ENCODE measurements at places on chromosomes 6 and 20.
A peak's percentile ranks its signal among the peaks of the same experiment; 100 is the strongest.

DNA sequence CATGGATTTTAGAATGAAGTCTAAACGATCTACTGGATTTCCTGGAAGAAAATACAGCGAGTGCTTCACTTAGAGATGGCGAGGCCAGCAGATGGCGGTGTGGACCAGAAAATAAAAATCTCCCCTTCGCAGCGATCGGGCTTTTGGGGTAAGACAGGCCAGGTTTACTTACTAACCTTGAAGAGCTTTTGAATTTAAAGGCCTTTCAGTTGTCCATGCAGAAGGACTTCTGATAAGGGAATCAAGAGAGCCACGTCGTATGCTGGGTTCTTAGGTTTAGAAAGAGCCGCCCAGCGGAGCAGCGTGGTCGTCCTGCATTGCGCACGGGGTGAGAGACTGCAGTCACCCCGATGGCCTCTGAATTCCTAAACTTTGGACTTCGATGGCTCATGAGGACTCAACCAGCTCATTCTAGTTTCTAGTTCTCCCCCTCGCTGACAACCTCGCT, 125.2 kb upstream of the RALGAPA2 start:
- DNase-seq, result peak; percentile 59

- DNase-seq, result no peak
Measured at GRCh38 chr20:22861990-22862389, 173.1 kb upstream of the SSTR4 start.

GRCh38 chr6:73577676-73578075, 56.8 kb upstream of the EEF1A1 start:
- no peak for DNase-seq

- DNase-seq, result peak; percentile 37
Measured at GRCh38 chr20:62641321-62642050, 817 bp upstream of the SLCO4A1 start.

- no peak for DNase-seq
Measured at GRCh38 chr6:86888301-86888700, 49.0 kb upstream of the HTR1E start.

GRCh38 chr6:15344831-15345230, 99.0 kb downstream of the JARID2 start:
- no peak for DNase-seq

DNA sequence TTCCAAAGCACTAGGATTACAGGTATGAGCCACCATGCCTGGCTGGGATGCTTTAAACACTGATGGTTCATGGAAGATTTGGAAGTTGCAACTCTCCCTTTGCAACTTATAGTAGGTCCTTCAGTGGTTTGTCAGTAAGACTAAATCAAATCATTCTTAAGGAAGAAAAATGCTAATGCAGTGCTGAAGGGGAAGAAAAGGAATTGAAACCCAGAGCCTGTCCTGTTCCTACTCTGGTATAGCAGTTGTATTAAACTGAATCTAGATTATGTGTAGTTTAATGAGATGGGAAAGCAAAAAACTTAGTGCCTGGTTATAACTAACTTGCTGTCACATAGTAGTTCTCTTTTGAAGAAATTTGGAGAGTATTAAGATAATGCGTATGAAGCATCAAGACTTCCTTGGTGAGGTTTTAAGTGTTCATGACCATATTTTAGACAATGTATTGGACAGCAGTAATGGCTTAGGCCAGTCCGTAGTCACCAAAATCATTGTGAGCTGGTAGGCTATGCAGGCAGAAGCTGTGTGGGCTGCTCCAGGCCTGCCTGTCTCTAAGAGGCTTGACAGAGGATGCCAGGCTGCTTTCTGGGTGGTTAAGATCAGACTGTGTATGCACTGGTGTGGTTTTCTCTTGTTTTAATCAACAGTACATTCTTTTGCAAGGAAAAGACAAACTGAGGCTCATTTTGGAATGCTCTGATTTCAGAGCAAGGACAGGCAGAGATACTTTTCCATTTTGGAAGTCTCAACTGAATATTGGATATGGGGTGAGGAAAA, 14.0 kb downstream of the PAQR8 start:
- no peak for DNase-seq

GRCh38 chr20:16612706-16613105, 39.5 kb upstream of the KIF16B start:
- DNase-seq, result no peak

Measured in stimulated activated CD4-positive, alpha-beta T cell treated with anti-CD3 and anti-CD28 coated beads, Interleukin-15, amount 100 ng/mL, for 24 hours (primary cell).